ENCODE measurements at places on chromosomes 3 and 15.
A peak's percentile ranks its signal among the peaks of the same experiment; 100 is the strongest.

GRCh38 chr3:124520970-124521369 lies 209.3 kb upstream of the UMPS start:
- no peak for DNase-seq

GRCh38 chr3:45607790-45608189 lies 13.2 kb downstream of the LIMD1 start:
- DNase-seq = no peak

DNA sequence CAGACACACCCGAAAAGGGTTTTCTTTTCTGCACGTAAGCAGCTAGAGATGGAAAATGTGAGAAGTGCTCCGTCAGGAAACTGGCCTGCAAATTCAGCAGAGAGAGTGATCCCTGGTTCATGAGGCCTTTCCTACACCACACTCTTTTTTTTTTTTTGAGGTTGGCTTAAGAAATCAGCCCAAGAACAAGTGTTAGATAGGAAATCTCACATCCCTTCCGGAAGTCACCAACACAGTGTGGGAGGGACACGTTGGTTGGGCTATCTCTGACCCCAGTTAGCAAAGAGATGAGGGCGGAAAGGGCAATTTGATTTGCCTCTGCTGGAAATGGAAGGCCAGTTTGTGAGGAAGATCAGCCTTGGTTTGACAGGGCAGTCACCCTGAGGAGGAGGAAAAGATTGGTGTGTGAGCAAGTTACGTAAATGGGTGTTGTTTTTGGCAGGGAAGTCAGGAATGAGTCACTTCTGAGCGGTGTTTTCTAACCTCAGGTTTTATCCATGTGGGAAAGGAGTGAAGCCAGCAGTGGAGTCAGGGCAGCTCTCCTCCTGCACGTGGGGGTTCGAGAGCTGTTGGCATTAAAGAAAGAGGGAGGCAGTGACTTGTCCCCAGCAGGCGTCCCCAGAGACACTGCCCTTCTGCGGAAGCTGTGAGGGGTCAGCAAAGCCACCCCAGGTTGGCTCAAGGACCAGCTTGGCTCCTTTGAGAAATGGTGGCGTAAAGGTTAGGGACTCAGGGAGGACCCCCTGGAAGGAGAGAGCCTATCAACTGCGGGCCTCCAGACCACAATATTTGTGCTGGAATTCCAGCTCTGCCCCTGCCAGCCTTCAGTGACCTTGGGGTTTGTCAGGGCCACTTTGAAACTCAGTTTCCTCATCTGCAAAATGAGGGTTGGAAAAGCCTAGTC lies 237.6 kb upstream of the BHLHE40 start:
- peak; percentile 63 for DNase-seq

DNA sequence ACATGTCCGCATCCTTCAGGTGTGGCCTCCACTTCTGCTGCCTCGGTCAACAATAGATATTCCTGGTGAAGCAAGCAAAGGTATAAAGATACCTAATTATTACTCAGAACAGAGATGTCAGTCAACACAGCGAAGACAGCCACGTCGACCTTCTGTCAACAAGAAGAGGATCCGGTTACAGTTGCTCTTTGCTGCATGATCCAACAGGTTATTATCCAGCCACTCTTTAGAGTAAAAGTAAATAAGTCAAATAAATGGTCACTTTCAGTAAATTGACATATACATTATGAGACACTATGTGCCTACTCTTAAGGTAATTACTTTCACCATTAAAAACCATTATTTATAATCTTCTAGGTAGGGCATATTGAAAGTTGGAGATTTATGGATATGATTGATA lies 356.8 kb upstream of the ATP11B start:
- no peak for DNase-seq

- DNase-seq = no peak
Measured at GRCh38 chr15:100172356-100173024, 169.3 kb downstream of the ADAMTS17 start.

DNA sequence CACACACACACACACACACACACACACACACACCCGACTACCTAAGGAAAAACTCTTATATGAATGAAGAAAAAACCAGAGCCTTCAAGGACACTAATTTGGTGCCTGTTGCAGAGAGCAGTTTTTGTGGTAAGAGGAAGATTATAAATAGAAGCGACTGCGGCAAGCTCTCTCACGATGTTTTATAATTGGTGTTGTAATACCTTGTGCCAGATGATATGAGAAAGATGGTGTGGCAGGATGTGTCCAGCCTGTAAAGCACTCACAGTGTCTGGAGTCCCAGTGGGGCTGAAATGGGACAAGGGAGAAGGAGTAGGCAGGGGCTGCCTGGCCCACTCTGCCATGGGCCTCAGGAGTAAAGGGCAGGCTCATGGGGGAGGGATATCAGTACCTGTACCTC lies 839.9 kb downstream of the AGBL1 start:
- DNase-seq = no peak

- DNase-seq = no peak
Measured at GRCh38 chr3:123295171-123295900, 93.6 kb downstream of the SEC22A start.

DNA sequence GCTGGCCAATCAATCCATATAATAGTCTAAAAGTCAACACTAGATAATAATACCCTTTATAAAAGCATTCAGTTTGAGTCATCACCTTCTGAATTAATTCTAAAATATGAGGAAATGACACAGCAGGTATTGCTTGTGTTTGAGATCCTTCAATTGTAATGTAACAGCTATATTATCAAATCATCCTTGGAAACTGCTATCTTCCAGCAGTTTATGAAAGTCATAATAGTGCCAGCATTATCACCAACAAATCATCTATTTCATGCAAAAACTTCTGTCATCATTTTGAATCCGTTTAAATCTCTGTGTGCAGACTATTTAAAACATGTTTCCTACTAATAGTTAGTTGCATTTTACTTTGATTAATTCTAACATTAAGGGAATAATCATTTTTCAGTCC lies 468.7 kb downstream of the CADM2 start:
- DNase-seq = no peak

- DNase-seq = no peak
Measured at GRCh38 chr3:133210656-133211055, 172.5 kb downstream of the TMEM108 start.

DNA sequence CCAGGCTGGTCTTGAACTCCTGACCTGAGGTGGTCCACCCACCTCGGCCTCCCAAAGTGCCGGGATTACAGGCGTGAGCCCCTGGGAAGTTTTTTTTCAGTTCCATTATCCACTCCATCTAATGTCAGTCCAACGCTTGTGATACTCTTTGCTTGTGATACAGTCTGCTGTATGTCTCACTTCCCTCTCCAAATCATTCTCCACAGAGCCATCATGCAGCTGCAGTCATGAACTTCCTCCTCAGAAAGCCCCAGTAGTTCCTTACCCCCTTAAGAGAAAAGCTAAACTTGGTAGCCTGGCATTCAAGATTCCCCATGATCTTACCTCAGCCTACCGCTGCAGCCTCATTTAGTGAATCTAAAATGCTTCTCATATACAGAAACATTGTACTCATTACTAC lies 2.3 kb downstream of the ARPC4 start:
- no peak for DNase-seq

DNA sequence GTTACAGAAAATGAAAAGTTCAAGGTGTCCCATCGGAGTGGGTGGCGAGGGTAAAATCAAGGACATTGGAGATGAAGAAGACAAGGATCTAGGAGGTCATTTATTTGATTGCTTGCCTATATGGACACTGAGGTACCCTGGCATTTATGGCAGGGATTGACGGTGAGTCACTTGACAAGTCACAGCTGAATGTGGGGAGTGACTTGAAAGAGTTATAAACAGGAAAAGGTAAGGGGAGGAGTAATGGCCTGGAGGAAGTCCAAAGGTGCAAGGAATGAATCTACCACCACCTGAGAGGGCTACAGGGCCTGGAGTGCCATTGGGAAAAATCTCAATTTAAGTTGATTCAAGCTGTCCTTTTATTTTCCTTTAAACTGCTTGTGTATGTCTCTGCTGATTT lies 11.8 kb upstream of the SGO1 start:
- no peak for DNase-seq

DNA sequence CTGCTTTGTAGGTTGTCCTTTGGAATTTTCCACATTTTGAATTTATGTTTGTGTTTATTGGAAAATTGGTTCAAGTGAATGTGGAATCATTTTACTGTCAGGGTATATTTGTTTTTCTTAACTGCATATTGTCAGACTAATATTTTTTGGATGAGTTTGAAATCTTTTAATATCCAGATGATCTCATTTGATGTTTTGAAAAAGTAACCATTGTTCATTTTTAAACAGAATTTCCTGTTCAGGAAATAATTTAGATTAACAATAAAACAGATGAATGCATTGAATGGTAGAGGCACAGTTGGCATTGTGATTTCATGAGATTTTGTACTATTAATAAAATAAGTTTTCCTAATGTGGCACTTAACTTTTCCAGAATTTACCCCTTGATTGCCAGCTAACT lies 15.5 kb downstream of the TRAK1 start:
- DNase-seq = no peak

DNA sequence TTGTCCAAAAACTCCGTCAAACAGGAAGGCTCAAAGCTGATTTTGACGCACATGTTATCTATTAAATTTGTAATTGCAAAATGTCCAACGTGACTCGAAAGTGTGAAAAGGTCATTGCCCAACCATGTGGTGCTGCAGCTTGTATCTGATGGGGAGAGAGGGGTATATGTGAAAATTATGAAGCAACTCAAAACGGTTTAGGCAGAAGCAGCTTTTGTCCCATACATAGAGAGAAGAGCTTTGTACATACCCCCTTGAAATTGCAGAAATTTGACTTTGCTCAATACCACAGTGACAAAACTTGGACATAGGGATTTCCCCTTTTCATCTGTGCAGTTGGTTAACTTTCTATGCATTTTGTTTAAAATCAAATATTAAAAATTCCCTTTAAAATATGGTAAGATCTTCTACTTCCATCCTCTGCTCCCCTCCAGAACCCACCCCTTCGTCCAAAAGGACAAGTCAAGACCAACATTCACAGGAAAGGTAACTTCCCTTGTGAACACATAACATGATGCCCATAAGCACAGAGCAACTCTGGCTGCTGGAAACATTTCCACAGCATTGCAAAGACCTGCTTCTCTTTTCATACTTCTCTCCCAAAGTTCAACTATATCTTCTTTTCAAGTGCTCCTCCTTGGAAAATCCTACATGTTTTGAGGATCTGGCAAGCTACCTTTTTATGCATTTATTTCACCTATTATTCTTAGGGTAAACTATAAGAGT lies 253.7 kb upstream of the THBS1 start:
- no peak for DNase-seq

GRCh38 chr3:15385901-15386653 lies 41.3 kb downstream of the METTL6 start:
- no peak for DNase-seq

DNA sequence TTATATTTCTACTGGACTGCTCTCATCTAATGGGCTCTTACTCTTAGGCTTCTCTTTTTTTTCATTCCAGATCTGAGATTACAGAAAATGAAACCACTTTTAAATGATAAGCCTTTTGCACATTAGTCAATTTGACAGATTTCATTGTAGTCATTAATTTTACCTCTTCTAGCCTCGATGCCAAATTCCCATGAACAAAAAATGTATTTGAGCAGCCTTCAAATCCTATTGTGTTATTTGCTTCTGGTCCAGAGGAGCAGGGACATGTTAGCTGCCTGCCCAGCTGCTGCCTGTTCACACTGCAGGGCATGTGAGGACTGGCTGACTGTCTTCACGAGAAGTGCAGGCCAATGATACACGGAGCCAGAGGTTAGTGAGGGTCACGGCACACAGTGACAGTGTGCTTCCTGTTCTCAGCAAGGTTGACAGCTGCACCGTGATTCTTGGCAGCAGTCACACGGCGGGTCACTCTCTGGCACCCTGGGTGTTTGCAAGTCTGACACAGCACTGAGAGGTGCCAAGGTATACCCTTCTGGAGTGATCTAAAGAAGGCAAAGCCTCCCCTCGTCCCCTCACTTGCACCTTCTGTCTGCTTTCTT lies 40.8 kb downstream of the KAT2B start:
- peak; percentile 27 for DNase-seq

- no peak for DNase-seq
Measured at GRCh38 chr3:181701096-181701495, 10.6 kb upstream of the SOX2 start.

- DNase-seq = peak; percentile 80
Measured at GRCh38 chr15:52559575-52559974, 9.3 kb downstream of the ARPP19 start.

DNA sequence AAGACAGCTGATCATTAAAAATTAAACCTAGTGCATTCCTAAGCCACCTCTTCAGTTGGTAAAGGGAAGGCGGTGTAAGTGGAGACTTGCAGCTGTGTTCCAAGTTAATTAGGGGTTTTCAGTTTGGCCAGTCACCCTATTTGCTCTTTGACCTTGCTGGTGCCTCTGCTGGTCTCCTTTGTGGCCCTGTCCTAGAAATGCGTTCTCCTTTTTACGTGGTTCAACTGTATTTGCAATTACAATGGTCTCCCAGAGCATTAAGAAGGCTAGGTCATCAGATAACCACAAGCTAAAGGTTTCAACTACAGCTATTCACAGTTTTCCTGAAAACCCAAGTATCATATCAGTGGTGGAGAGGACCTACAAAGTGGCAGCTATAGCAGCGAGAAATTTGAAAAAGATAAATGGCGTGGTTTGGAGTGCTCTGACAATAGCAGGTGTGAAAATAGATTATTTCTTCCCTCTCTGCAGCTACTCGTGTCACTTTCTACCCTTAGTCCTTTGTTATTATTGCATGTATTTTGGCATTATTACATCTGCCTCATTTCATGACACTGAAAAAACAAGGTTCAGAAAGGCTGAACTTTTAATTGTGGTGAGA lies 203.5 kb upstream of the TBC1D5 start:
- no peak for DNase-seq

DNA sequence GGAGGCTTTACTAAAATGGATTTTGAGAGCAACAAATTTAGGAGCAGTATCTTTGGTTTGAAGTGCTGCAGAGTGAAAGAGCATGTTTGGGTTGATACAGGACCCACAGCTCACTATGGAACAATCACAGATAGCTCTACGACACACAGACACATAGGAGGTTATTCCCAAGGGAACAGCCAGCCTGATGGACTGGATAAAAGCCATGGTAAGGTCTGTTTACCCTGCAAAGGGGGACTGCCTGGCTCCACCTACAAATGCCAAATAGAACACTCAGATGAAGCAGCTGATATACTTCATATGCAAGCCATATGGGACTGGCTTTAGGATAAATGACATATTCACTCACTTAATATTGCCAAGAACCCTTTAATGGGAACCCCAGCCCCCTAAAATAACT lies 75.4 kb downstream of the CDC25A start:
- no peak for DNase-seq

GRCh38 chr3:27319847-27320526 lies 49.2 kb downstream of the NEK10 start:
- no peak for DNase-seq

GRCh38 chr15:93202405-93202804 lies 113.4 kb upstream of the RGMA start:
- DNase-seq = no peak

- DNase-seq = no peak
Measured at GRCh38 chr3:62496503-62496902, 123.2 kb upstream of the FEZF2 start.

GRCh38 chr15:70156671-70157271 lies 59.1 kb upstream of the TLE3 start:
- no peak for DNase-seq

All from activated CD4-positive, alpha-beta T cell treated with anti-CD3 and anti-CD28 coated beads, Interleukin-2, amount 50 U/mL, for 16 hours (primary cell).